ENCODE measurements at places on chromosomes 4 and X.

DNA sequence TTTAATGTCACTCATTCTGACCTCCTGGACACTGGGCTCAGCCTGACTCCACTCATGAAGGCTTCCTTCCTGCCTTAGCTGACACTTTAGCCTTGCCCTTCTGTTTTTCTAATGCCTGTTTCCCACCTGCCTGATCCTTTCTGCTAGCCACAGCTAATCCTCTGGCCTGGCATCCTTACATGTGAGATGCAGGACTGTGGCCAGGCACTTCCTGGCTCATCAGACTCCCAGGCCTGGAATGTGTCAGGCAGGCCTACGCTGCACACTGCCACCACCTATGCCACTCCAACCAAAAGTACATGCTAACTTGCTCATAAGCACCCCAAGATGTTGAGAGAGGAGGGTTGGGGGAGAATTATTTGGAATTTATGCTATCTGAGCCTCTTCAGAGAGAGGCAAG, 138.8 kb upstream of the NALF2 start:
- DNase-seq = no peak

DNA sequence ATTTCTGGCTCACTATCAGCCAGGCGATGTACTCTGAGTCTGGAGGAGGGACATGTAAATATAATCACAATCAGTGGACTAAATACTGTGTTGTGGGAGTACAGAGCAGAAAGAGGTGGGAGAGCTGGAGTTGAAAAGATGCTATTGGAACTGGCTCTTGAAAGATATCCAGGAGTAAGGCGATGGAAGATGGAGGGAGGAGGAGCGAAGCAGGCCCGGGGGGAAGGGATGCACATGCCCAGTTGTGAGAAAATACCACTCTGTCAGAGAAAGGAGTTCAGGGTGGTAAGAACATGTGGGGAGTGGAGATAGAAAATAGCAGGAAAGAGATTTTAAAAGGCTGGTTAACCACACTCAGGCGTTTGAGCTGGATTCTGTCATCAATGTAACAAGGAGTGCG, 216.9 kb upstream of the ETNPPL start:
- DNase-seq = no peak

- no peak for DNase-seq
These were observed 130.3 kb upstream of the MSX1 start for GRCh38 chr4:4729206-4729605.

- DNase-seq = no peak
These were observed 29.3 kb downstream of the CXorf58 start for GRCh38 chrX:23937100-23937499.

GRCh38 chrX:69900491-69900890, 149.2 kb downstream of the AWAT2 start:
- DNase-seq = no peak

DNA sequence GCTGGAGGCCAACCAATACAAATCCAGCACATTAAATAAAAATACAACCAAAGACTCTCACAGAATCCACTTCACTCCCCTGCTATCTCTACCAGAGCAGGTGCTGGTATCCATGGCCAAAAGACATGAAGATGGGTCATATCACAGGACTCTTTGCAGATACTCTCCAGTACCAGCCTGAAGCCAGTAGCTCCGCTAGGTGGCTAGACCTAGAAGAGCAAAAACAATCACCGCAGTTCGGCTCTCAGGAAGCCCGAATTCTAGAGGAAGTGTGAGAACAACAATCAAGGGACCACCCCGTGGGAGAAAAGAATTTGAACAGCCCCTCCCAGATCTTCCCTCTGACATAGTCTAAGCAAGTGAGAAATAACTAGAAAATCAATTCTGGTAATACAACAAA, 20.2 kb downstream of the CLIC2 start:
- no peak for DNase-seq

DNA sequence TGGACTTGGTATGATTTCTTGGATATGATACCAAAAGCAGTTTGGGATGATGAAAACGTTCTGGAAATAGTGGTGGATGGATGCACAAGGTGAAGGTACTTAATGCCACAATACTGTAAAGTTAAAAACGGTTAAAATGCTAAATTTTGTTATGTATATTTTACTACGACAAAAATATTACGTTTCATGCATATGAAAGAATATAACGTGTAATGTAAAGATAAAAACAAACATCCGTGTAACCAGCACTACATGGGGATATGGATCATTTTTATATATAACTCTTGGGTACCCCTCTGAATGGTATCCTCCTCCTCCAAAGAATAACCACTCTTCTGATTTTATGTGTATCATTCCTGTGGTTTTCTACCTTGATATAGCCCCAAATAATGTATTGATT, 862 bp upstream of the CENPU start:
- DNase-seq = no peak

GRCh38 chrX:22538580-22538979, 265.9 kb downstream of the CBLL2 start:
- no peak for DNase-seq

GRCh38 chr4:46839128-46839527, 69.9 kb downstream of the COX7B2 start:
- DNase-seq = no peak

DNA sequence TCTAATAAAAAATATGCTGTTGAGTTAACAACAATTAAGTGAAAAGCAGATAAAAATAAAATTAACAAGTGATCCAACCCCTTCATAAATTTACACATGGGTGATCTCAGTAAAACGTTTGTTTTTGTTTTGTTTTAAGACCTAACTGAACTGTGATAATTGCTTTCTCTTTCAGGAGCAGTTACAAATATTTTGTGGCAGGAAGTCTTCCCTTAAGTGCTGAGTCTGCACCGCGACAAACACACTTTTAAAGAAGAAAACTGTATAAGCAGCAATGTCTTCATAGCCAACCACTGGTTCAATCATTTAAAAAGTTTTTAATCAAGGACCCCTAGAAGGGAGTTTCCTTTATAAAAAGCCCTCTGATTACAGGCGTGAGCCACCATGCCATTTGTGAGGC, 53.7 kb upstream of the NFKB1 start:
- DNase-seq = no peak

DNA sequence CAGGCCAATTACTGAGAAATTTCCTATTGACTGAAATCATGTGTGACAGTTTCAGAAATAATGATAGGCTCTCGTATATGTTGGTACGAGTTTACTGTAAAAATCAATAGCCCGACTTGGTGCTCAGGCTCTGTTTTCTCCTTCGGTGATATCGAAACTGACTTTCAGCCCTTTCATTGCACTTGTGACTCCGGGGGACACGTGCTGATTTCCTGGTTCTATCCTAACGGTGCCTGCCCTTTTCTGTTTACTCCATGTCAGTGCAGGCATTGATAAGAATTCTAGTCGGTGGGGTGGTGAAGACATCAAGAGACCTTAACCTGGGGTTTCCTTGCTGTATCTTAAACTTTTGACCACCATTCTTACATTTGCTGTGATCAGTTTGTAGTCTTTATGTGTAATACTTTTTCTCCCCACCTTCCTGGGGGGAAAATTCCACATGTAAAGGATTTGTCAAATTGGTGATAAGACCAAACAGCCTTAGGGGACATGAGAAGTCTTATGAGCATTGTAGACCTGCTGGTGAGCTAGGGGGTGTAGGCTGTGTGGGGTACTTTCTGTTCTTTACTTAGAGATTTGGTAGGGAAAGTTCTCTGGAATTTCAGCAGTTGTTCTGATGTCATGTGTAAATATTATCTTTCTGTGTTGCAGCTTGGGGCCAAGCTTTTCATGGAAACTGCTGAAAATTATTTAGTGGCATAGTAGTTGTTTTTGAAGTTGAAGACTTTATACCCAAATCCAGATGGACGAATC, 52.7 kb downstream of the TMEM131L start:
- DNase-seq = no peak

DNA sequence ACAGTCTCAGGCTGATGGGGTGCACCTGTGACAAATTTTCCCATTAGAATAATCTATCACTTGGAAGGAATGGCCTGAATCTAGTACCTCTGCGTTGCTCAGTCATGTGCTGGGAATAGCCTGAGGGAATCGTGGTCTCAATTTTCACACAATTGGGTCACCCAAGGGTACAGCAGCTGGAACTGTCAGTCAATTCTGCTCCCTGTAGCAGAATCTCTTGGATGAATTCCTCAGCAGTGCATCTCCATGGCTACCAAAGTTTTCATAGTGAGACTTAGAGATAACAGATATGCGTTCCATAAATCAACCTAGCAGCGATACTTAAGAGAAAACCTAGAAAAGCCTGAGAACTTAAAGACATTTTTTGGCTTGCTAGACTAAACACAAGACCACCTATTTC, 288.7 kb upstream of the CTSO start:
- no peak for DNase-seq

DNA sequence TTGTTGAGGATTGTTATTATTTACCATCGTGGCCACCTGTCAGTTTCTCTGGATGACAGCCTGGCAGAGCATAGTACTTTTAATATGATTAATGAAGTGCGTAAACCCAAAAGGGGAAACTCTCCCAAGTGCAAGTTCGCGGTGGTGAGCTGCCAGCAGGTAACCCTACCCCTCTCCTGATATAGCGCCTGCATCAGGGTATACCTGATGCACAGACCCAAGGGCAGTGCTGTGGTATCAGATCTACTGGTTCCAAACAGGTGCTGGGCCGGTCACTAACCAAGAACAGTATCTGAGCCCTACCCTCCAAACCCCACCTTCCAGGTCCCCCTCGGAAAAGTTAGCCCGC, 1.6 kb downstream of the RNF150 start:
- no peak for DNase-seq

DNA sequence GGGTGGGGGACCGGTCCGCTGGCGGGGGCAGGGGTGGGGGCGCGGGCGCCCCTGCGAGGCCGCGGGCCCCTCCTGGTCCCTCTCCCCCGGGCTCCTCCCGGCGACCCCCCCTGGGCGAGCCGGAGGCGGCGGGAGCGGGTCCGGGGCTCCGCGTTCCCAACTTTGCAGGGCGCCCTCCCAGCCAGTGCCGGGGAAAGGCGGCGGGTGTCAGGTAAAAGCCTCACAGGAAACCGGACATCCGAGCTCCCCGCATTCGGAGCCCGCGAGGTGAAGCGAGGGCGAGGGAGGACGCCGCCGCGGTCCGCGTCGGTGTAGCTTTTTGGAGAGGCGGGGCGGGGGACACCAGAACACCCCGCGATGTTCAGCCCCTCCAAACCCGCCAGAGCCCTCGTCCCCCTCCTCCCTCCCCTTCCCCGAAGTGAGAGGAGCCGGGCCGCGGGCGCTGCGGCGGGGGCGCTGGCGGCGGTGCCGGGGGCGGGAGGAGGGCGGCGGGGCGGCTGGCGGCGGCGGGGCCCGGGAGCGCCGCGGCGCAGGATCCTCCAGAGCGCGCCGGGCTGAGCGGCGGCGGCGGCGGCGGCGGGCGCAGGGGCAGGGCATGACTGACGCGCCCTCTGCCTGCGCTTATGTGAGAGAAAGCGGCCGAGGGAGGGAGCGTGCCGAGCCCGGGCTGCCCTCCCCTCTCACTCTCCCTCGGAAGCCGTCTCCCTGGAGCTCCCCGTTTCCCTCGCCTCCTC, at the start of gene VEGFC:
Gene VEGFC (minus strand): TSS at position 597 of the 734 bp plus-strand sequence. CDS start 611 bp downstream, outside the sequence.
- DNase-seq = no peak

DNA sequence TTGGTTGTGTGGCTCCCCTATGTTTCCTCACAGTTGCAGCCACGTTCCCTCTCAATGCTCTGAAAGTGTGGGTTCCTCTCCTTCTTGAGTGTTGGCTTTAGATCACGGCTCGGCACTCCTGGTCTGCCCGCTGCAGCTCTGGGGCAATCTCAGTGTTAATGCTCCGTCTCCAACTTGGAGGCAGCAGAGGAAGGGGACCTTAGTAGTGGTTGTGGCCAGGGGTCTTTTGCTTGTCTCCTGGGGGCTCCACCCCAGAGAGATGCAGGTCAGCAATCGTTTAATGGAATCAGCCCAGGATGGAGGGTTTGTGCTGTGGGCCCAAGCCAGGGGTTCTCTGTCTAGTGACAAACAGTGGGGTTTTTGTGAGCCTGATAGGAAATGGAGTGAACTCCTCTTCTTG, 849.4 kb upstream of the DIAPH2 start:
- no peak for DNase-seq

- no peak for DNase-seq
These were observed 119.6 kb downstream of the PDLIM5 start for GRCh38 chr4:94571298-94571697.

GRCh38 chrX:39936886-39937770, 160.6 kb downstream of the BCOR start:
- DNase-seq = no peak

- no peak for DNase-seq
These were observed 15.6 kb downstream of the PJA1 start for GRCh38 chrX:69149466-69150280.

DNA sequence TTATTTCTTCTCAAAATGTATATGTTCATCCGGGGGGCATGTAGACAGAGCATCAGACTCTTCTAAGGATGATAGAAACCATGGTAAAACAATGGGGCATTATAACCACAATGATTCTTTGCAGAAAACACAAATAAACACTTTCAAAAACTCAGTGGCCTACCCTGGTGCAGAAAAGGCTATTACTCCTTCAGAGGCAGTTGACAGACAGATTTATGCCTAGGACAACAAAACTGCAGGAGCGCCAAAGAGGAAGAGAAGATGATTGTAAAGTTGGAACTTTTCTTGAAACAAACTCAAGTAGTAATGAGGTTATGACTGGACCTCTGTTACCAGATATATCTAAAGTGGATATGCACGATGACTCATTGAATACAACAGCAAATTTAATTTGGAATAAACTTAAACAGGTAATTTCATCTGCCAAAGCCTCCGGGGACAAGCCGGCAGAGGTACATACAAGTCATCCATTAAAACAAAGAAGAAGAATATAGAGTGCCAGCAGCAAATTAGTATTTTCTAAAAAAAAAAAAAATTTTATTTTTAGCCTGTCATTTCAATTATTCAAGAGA, 1068.4 kb upstream of the INTU start:
- DNase-seq = no peak

GRCh38 chrX:19660604-19661255, 145.4 kb upstream of the MAP3K15 start:
- no peak for DNase-seq

GRCh38 chr4:24240655-24241054, 343.7 kb downstream of the DHX15 start:
- no peak for DNase-seq

GRCh38 chr4:129561886-129562671, 466.1 kb downstream of the C4orf33 start:
- no peak for DNase-seq

- DNase-seq = no peak
These were observed 269.9 kb downstream of the OPHN1 start for GRCh38 chrX:68163441-68163840.

- no peak for DNase-seq
These were observed 75.0 kb upstream of the FAM9C start for GRCh38 chrX:13119386-13119785.

GRCh38 chr4:40749717-40750460, at the start of gene NSUN7:
TSS of gene NSUN7 (plus strand) at chr4:40749955. CDS start at chr4:40750694, 739 bp downstream.
- no peak for DNase-seq

DNA sequence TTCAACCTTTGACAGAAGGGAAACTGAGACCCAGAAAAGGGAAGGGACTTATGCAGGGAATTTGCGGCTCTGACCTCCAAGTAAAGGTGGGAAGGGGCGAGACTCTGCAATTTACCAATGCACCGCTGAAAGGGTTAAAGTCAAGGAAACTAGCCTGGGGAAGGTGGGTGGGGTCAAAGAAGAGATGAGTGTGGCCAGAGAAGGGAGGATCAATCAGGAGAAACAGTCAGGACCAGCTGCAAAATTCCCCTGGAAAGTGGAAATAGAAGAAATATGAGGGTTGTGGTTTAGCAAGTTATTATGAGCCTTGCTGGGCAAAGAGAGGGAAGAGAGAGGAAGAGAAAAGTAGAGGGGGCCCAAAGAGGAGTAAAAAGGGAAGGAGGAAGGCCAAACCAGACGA, 30.5 kb downstream of the STARD8 start:
- DNase-seq = no peak

GRCh38 chr4:32042486-32043247, 1322.5 kb downstream of the PCDH7 start:
- DNase-seq = no peak

Measured in activated T-cell treated with anti-CD3 and anti-CD28 coated beads for 4 hours (primary cell).